ENCODE measurements at places on chromosomes 2 and 18. TPM values are rescaled to one million over a fixed set of nuclear protein-coding genes. Genes with fewer than 3 reads are reported as not detected.

The IL1B gene
- total RNA-seq, result 0.36 TPM

The CHN1 gene
- total RNA-seq, result 227 TPM

The C18orf32 gene
- total RNA-seq, result 9.9 TPM

The MAPK4 gene
- total RNA-seq, result not detected

The ANO7 gene
- 0.12 TPM for total RNA-seq

The TRIP12 gene
- total RNA-seq, result 238 TPM

The RNU2-63P gene
- under 0.01 TPM for total RNA-seq

The LRP2 gene
- not detected for total RNA-seq
